ENCODE measurements at places on chromosomes 6 and 20.

DNA sequence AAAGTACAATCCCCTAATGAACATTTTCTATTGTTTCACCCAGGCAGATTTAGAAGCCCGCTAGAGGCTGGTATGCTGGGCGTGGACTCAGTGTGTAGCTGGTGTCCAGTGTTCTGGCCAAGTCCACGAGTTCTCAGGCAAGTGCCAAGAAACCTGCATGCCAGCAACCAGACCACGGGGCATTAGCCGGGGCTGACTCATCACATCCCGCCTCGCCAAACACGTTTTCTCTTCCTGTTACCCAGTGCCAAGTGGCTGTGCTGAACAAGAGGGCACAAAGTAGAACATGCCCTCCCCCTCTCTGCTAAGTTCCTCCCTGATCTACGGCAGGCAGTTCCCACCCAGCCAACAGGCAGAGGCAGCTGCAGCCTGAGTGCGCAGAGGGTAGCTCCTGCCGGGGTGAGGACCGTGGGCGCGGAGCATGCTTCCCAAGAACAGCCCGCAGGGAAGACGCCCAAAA, 29.6 kb downstream of the RAMACL start:
- no peak for DNase-seq

GRCh38 chr6:77653816-77654215, 977 bp downstream of the MEI4 start:
- no peak for DNase-seq

GRCh38 chr6:165167861-165168260, 141.5 kb downstream of the C6orf118 start:
- DNase-seq: no peak

GRCh38 chr6:33845031-33845745, 41.4 kb upstream of the MLN start:
- no peak for DNase-seq

DNA sequence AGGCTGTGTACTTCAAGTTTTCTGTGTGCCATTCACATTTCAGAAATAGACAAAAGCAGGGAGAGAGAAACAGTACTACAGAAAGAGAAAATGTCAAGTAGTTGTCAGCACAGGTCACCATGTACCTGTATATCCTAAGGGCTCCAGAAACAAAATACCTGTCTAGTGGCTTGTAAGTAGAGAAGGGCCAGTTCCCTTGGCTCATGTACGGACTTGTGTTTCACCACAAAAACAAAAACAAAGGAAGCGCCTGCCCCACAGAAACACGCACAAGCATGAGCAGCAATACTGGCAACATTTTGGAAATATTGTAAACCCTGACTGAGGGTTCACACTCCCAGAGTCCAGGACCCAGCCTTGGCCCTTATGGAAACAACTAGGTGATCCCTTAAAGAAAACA, 44.3 kb downstream of the CNKSR3 start:
- DNase-seq: no peak

- DNase-seq: no peak
These were observed 49.0 kb upstream of the HTR1E start for GRCh38 chr6:86888301-86888700.

DNA sequence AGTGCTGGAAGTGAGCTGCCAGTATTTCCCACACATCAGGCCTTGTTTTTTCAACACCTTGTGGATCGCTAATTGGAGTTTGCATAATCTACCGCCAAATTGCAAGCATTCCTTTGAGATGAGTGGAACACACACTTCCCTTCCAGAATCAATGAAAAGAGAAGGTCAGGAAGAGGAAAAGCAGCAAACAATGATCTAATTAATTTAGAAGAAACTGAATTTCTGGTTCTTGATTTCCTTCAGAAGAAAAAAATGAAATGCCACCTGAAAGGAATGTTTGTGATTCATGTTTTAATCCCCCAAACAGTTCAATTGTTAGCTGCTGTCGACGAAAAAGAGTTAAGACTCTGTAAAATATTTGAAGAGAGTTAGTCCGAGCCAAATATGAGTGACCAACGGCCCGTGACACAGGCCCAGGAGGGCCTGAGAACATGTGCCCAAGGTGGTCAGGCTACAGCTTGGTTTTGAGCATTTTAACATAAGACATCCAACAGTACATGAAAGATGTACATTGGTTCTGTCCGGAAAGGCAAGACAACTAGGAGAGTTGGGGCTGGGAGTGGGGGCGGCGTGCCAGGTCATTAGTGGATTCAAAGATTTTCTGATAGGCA, 182.3 kb downstream of the MTFR2 start:
- DNase-seq: no peak

DNA sequence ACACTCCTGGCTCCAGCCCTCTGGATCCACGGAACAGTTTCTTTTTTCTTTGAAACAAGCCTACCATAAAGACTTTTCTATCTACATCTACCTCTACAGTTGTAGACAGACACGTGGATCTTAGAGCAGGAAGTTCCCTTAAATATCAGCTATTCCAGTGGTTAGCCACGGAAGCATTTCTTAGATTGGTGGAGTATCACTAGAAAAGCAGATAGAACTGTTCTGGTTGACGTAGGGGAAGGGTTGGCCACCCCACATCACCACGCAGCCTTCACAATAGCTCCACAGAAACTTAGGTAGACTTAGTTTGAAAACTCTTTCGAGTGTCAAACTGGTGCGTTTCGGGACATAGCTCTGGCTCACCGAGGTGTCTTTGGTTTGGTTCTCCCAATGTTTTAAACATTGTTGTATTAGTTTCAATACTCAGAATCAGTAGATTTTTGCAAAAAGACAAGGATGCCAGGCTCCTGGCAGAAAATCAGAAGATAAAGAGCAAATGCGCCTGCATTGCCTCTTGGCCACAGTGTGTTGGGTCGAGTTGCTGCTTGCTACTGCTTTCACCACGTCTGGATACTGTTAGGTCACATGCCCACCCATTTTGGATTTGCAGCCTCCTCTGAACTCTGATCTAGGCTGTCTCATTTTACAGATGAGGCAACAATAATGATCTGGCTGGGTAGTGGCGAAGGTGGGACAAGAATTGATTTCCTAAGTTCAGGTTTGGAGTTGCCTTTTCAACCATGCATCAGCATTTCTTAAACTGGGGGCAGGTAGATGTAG, 71.5 kb upstream of the DTNBP1 start:
- DNase-seq: no peak

DNA sequence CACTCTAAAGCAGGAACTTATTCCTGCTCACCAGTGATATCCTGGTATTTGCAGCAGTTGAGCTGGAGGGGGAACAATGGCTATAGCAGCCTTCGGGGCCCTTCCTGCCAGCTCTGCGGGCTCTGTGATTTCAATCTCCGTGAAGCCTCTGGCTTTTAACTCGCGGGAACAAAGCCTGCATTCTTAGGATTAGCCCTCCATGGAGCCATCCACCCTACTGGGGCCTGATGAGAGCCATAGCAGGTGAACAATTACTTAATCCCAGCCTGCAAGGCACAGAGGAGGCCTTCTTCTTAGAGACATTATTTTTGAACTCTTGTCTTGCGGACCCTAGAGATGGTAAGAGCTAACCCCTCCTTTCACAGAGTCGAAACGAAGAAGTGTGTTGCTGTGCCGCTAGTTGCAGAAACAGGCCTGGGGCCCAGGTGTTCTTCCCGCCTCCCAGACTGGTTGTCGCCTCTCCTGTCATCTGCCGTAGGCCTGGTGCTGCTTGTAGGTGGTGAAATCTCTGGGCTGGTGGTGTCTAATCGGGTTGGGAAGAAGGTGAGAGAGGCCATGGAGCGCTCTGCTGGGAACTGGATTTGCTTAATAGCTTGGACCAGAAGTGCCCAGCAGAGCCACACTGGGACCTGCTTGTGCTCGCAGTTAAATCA, 9.7 kb downstream of the GHRH start:
- no peak for DNase-seq

DNA sequence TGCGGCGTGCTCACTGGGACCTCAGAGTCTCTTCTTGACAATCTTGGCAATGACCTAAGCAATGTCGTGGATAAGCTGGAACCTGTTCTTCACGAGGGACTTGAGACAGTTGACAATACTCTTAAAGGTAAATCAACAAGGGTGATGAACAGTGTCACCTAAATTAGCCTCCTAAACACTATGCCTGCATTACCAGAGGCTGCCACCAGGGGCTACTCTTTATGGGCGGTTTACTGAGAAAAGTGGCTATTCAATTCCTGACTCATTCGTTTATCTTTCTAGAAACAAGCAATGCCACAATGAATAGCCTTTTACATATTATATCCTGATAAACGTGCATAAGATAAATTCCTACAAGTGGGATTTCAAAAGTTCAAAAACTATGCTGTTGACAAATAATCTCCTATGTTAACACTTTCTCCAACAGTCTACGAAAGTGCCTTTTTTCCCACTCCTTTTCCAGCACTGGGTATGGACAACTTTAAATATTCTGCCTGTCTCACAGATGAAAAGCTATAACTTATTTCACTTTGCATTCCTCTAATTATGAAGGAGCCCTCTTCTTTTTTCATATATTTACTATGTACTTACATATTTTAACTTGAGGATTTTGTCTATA, 1.3 kb downstream of the BPIFA2 start:
- DNase-seq: no peak

GRCh38 chr20:21183722-21184121, 57.8 kb downstream of the KIZ start:
- DNase-seq: no peak

DNA sequence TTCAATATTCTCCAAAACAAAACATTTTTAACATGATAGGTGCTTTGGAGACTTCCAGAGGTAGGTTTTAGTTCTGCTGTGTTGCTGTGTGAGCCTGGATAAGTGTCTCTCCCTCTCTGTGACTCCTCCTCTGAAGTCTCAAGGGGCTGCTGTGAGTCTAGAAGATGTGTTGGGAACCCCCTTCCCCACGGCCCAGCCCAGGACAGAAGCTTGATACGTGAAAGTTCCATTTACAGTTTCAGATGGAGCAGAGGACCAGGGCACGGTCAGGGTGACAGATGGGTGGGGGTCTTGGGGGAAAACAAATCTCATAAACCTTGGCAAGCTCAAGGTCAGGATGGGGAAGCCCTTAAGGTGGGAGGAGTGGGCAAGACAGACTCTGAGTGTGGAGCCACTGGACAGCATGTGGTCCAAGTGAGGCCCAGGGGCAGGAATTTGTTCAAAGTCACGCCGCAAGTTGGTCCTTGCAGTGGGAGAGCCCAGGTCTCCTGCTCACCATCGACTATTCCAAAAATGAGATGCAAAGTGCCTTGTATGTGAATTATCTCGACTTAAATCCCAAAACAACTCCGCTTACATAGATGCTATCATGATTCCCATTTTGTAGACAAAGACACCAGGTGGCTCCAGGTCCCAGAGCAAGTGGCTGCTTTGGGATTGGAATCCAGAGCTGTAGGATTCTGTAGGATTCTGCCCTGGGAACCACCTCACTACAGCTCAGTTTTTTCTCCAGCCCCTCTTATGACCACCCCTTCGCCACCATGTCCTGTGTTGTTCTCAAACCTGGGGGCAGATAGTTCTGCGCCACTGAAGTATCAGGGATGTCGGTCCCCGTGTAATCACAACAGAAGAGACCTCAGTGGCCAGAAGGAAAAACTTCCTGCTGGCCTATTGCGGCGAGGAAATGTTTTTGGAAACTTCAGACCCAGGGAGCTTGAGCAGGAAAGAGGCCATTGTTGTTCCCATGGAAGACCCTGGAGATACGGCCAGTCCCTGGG, 1.9 kb downstream of the TGM2 start:
- DNase-seq: no peak

DNA sequence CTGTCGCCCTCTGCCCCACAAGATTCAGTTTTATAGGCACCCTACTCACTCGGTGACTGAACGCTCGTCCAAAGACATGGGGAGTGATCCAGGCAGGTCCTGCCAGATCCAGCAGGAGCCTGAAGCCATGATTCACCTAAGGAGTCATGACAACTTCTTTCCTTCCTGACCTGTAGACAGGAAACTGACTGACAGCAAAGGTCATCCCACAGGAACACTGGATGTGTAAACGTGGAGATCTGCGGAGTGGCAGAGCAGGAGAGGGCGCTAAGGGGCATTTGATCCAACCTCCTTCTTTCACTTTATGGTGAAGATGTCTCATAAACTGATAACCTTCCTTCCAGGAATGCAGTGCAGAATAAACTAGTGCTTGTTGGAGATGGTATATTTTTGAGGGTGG, 192.2 kb downstream of the GJA10 start:
- DNase-seq: no peak

DNA sequence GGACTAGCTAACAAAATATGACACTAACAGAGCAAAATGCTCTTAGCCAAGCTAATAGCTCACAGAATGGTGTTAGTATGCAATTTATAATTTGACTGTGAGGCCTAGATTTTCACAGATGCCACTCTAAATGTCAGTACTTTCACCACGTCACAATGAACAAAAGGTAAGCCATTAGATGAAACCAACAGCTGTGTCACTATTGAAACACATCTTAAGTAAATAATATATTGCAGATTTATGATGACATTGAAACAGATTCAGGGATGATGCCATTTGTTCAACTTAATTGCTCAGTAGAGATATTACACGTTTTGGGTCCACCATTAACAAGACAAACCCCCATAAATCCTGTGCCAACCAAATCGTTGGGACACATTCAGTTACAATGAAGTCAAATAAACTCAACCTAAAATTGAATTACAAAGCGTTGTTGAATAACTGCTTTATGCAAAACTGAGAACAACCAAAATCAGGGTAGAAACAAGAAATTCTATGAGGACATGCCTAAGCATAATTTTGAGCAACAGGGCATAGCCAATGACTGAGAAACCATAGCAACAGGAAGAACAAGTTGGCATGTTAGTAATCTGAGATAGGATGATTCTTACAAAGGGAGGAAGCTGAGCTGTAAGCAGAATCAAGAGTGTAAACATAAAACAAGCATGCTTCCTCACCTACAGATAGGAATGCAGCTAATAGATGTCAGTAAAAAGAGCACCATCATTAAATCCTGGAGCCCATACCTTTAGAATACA, 85.6 kb upstream of the KHDRBS2 start:
- DNase-seq: no peak

GRCh38 chr6:100202417-100203194, 208.6 kb upstream of the MCHR2 start:
- DNase-seq: no peak

DNA sequence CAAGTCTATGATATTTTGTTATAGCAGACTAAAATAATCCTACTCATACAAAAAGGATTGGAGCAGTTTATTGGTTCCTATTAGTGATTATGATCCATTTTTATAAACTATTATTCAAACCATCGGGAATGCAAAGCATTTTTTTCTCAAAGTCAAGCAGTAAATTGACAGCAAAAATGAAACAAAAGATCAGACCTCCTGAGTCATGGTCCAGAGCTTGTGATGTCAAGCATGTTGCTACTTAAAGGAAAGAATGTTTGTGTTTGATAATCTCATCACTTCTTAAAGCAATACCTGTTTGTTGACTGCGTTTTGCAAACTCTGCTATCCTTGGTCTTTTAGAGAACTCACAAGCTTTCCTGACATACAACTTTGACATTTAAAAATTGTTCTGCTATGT, 204.4 kb downstream of the SAMD5 start:
- no peak for DNase-seq
